ENCODE measurements at places on chromosomes 6 and 20.

DNA sequence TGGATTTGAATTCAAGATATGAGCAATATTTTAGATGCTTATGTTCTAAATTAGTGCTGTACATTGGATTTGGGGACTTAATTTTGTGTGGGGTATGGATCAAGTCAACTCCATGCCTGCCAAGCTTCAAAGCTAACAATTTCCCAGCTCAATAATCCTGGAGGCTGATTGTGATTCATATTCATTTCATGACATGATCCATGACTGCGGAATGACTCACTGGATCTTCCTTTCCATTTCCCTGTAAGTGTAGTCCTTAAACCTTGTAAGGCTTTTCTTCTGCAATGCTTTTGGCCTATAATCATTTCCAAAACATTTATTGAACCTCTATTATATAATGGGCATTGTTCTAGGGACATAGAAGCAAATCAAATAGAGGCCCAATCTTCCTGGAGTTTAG, 44.7 kb upstream of the CCN2 start:
- DNase-seq = no peak

GRCh38 chr20:18224968-18225568, 63.3 kb upstream of the ZNF133 start:
- DNase-seq = no peak

DNA sequence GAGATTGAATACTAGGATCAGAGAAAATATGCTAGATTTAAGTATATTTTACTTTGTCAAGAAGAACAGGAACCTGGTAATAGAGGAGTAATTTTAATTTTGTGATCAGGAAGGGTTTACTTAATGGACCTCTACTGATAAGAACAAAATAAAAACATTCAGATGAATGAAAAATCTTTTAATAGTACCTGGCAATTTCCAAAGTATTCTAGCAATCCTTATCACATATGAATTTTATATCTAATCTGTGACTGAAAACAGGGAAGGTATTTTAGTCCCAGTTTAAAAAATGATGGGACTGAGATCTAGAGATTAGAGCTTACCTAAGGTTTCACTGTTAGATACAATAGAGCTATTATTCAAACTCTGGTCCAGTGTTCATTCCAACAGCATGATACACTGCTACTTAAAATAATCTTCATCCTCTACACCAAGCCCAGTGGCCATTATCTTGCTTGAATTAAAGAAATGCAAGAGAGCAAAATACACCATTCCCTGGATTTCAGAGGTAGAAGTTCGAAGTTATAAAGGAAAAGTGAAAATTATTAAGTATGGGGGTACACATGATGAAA, 13.5 kb downstream of the SLC17A5 start:
- DNase-seq = no peak

DNA sequence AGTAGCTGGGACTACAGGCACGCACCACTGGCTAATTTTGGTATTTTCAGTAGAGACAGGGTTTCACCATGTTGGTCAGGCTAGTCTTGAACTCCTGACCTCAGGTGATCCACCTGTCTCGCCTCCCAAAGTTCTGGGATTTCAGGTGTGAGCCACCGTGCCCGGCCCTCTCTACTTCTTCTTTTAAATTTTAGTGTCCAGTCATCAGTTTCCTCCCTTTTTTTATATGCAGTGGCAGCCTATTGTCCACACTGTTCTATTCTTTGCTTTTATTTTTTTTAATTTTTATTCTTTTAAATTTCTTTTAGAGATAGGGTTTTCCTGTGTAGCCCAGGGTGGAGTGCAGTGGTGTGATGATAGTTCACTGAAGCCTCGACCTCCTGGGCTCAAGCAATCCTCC, 12.3 kb downstream of the EFCAB8 start:
- no peak for DNase-seq

GRCh38 chr6:34589140-34589539, 33.0 kb upstream of the SPDEF start:
- DNase-seq = no peak
